ENCODE measurements at places on chromosomes 12 and 14.

- no peak for DNase-seq
Observed at GRCh38 chr12:31832740-31833729, 104.2 kb upstream of the AMN1 start.

GRCh38 chr12:75623631-75624154 lies 112.3 kb upstream of the KRR1 start:
- no peak for DNase-seq

- DNase-seq: no peak
Observed at GRCh38 chr14:46686652-46687051, 35.1 kb upstream of the RPL10L start.

- DNase-seq: no peak
Observed at GRCh38 chr12:84624601-84625000, 288.0 kb downstream of the SLC6A15 start.

GRCh38 chr14:71103662-71104484 lies 196.6 kb downstream of the PCNX1 start:
- DNase-seq: no peak

DNA sequence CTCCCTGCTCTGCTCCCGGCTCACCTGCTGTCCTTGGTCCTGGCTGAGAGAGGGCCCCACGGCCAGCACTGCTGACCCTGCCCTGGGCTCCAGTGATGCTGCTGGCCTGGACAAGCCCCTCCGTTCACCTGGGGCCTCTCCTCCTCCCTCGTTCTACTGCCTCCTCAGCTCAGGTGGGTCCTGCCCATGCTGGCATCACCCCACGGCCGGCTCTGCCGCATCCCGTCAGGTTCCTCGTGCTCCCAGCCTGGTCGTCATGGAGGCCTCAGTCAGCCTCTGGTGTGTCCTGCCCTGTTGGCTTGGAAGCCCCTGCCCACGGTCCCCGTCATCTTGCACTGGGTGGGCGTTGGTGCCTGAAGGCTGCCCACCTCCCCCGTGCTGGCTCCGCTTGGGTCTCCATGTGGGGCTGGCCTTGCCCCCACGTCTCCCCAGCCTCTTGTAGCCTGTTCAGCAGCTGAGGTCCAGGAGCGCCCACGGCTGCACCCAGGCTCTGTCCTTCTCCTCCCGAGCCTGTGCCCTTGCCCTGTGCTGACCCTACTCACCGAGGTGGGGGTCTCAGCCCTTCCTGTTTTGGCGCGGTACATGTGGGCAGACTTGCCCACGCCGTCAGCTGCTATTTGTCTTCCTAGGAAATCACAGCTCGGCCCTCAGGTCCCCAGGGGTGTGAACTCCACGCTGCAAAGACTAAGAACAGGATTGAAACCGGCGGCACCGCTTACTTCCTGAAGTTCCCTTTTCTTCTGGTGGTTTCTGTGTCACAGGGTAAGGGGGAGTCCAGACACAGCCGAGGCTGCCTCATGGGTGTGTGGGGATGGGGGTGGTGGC lies 121.6 kb downstream of the TMEM121 start:
- no peak for DNase-seq

DNA sequence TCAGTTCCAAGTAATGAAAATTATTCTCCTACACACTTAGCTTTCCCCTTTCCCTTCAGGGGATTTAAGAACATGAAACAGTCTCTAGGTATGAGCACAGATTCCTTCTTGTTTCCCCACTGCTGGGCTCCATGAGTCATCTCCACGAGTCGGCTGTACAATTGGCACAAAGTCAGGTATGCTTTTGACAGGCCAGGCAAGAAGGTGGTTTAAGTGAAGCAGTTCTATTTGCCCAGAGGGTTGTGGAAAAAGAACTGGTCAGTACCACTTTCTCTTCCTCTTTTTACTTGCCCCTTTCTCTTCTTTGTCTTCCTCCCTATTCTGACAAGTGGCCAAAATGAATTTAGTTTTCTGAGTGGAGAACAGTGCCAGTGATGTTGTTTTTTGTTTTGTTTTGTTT lies 16.3 kb downstream of the DYNC1H1 start:
- DNase-seq: no peak

DNA sequence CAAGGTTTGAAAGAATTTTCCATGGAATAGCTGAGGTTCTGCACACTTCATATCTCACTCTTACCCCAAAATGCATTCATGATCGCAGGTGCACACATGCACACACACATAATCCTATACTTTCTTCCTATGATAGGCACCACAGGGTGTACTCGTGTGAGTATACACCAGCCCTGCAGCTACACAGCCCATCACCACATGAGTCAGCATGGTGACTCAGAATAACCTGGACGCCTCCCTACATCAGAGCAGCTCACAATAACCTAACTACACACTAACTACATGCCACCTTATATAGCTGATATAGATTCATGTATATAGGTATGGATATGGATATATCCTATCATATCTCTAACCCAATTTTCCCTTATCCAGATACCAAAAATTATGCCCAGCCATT lies 850.2 kb upstream of the TMEM132C start:
- no peak for DNase-seq

DNA sequence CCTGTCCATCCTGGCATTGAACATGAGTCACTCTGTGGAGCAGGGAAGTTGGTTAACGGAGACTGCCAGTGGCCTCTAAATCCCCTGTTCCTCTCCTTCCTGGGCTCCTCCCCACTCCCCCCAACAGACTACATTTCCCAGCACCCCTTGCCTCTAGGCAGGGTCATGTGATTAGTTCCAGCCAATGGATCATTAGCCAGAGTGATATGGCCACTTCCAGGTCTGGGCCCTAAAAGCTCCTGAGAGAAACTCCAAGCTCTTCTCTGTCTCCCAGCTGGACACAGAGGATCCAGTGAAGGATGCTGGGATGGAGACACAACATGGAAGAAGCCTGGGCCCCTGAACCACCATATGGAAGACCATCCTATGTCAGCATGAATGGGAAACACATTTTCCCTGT lies 54.4 kb upstream of the RFLNA start:
- no peak for DNase-seq

- DNase-seq: no peak
Observed at GRCh38 chr14:77157740-77158139, 16.1 kb upstream of the ZDHHC22 start.

GRCh38 chr14:72780751-72781150 lies 113.2 kb downstream of the DPF3 start:
- no peak for DNase-seq

GRCh38 chr12:62899568-62900390 lies 35.2 kb downstream of the PPM1H start:
- no peak for DNase-seq

GRCh38 chr12:613996-614395 lies 49.2 kb downstream of the NINJ2 start:
- no peak for DNase-seq

DNA sequence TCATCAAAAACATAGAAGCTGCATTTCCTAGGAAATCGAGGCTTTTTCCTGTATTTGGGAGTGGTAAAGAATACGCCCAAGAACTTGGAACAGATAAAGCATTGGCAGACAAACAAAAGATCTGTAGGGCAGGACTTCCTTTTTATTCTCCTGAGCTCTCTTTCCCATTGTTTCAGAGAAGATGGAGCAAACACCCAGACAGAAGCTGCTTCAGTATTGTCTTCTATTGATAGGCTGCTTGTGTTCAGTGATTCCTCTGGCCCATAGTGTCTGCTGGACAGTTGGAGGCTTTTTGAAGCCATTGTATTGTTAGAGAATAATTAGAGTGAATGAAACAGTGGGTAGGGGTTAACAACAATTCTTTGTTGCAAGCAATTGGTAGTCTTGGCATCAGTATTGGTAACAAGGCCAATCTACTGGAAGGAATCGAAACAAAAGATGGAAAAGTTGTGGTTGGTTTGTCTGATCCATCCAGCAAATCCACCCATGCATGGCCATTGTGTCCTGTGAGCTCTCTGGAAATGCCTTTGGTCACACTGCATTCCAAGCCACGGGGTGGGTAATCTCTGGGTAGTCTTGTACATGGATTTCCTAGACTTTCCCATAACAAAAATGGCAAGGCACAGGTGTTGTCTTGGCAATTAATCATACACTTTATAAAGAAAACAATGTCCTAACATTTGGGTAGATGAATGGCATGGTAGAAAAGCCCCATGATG lies 424.8 kb downstream of the RAD51B start:
- no peak for DNase-seq

DNA sequence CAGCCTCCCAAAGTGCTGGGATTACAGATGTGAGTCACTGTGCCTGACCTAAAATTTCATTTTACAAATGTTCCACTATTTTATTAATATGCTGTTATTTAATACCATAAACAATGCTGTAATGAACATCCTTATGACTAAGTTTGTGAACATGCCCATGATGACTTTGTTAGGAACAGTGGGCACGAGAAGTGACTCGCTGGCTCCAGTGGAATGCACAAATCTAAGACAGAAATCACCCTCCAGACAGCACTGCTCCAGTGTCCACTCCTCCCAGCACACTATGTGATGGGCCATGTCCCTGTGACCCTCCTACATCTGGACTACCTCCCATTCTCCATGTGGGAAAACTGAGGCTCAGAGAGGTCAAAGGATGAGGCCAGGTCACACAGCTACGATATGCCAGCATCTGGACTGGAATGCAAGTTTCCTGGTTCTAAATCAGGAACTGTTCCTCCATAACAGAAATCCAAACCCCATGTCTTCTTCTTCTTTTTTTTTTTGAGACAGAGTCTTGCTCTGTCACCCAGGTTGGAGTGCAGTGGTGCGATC lies 57.9 kb downstream of the GPR68 start:
- DNase-seq: no peak

GRCh38 chr14:101715210-101716076 lies 46.1 kb upstream of the PPP2R5C start:
- DNase-seq: no peak

DNA sequence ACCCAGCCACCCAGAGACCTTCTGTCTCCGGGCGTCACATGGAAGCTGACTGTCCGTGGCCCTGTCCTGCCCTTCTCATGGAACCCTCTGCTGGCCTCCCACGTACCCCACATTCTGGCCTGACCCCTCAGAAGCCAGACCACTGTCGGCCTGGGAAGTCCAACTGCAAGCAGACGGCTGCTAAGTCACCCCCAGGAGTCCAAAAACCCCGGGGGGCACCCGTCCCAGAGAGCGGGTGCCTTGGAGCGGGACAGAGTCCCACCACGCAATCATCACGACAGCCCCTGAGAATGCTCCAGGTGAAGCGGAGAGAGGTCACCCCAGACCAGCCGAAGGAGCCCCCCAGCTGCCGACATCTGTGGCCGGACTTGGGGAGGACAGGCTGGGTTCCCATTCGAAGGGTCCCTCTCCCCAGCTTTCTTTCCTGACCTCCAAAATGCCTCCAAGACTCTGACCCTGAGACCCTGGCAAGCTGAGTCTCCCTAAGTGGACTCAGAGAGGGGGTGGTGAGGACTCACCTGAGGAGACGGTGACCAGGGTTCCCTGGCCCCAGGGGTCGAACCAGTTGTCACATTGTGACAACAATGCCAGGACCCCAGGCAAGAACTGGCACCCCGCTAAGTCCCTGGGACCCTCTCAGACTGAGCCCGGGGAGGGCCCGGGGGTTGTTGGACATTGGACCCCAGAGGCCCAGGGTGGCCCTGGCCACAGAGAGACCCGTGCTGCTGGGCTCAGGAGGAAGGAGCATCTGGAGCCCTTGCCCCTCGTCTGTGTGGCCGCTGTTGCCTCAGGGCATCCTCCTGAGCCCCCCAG lies 337.1 kb downstream of the TMEM121 start:
- no peak for DNase-seq

GRCh38 chr12:6534945-6535696 lies 804 bp downstream of the GAPDH start:
- DNase-seq: no peak

- DNase-seq: no peak
Observed at GRCh38 chr12:117093918-117094630, 5.1 kb downstream of the TESC start.

DNA sequence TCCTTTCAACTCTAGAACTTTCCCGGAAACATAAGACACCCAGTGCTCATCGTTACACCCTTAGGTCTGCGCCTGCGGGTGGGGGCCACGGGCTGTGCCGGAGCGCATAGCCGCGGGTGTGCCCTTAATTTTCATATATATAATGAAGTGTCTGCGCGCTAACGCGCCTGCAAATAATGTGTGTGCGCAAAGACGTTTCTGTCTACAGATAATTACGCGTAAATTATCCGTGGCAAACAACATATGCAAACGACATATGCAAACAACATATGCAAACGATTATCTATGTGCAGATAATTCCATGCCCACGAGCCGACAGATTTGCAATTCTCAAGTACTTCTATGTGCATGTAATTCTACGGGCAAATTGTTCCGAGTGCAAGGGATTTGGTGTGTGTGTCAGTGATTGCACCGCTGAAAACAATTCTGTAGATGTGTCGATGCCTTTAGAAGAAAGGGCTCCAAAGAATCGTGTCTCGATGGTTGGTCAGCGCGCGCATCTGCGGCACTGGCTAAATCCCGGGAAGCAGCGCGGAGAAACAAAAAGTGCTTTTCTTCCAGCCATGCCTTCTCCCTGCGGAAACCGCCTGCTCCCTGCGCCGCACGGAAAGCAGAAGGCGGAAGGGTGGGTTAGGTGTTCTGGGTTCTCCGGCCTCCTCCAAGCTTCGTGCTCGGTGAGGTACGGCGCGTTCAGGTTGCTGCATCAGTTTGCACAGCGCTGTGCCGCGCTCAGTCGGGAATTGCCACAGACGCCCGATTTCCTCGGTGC lies 34.5 kb upstream of the TBX5 start:
- DNase-seq: no peak

DNA sequence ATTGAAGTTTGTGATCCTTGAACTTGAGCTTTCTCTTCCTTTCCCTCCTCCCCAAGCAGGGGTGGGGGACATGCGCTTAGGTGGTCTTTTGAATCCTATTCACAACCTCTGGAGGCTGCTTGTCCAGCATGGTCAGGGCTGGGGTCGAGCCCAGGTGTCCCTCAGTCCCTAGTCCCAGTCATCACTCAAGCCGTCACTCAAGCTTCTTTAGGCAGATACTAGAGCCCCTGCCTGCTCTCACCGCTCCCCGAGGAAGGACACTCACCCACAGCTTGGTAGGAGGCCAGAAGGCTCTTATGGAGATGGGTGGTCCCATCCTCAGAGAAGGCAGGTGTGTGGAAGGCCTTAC lies 532 bp upstream of the C1RL start:
- DNase-seq: no peak

DNA sequence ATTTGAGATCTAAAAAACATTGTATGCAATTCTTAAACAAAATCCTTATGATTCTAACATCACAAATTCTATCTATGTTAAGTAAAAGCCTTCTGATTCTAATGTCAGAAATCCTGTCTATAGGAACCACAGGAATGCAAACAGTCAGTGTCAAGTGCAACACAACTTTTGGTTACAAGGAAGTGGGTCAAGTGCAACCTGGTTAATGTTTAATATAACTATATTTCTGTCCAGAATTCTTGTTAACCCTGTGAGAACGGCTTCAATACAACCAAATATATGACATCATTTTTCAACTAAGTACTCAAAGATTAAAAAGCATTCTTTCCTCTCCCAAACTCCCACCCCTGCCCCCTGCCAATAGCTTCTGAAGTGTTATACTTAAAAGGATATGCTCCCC lies 107.9 kb upstream of the PLEKHA5 start:
- no peak for DNase-seq

DNA sequence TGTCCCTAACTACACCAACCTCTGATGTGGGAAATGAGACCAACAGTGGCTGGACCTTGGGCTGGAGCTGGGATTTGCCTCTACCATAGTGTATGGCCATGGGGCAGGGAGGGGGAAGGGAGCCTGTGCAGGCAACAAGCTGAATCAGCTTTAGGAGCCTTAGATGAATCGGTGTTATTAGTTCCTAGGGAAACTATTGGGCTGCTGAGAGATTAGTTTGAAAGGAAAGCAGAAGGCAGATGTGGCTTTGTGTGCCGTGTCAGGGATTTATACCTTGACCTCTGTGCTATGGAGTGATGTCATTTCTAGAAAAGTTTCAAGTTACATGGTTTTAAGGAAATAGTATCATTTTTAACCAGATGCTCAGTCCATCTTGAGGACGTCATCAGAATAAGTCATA lies 19.5 kb upstream of the GAS2L3 start:
- DNase-seq: no peak

Measured in caudate nucleus (tissue), 63 donors.